Esophagus squamous epithelium (tissue), 5 donors: ENCODE measurements at places on chromosomes 3 and 15.

DNA sequence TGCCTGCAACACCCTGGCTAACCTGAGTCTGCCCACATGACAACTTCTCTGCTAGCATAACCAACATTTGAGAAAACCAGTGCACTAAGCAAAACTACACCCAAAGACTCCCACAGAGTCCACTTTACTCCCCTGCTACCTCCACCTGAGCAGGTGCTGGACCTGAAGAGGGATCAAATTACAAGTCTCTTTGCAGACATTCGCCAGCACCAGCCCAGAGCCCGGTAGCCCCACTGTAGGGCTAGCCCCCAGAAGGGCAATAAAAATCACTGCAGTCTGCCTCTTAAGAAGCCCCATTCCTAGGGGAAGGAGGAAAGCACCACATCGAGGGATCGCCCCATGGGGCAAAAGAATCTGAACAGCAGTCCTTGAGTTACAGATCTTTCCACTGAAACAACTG is 472.2 kb downstream of the GRM7 start:
- DNase-seq = no peak

DNA sequence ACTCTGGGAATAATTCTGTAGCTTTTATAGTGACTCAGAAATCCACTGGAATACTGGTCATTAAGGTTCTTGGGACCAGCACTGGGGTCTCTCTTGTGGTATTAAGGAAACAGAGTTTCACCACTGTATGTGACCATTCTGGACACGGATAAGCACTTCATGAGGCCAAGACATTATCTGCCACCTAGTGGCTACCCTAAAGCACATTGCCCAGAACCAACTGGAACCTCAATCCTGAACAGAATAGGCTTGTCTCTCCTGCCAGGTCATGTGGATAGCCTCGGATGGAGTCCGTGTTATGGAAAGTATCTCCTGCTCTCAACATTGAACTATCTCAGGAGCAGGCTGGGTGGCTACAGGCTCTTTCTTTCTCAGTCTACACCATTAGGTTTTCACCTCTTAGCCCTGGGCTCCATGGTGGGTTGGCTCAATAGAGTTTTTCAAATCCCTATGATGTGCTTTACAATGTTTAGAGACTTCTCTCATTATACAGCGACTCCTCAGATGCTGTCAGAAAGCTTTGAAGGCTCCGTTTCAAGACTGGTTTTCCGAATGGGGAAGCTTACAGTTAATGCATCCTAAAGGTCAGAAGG is 167.6 kb upstream of the ST8SIA2 start:
- DNase-seq = no peak

GRCh38 chr3:42712688-42713372 is 10.2 kb upstream of the HHATL start:
- DNase-seq = no peak

DNA sequence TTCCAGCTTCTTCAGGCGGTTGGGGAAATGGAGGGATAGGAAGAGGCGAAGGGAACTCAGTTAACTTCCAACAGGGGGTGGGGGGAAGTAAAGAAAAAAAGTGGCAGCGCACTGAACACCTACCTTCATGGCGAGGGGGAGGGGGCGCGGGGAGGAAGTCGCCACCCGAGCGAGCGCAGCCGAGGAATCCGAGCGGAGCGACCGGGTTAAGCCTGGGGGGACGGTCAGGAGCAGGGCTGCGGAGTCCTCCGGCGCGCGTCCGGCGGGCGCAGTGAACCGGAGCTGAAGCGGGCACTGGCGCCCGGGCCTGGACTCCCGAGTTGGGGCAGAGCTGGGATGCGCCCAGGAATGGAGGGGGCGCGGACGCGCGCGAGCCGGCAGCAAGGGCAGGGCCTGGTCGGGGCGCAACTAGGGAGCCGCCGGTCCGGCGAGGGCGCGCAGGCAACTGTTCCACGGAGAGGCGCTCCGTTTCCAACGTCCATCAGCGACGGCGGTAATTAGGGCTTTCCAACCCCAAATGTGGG is at the start of gene WNT5A:
Gene WNT5A, minus strand, starts transcription at position 450 of the 524 bp plus-strand sequence. Its CDS starts 321 bp downstream, at position 129.
- no peak for DNase-seq

DNA sequence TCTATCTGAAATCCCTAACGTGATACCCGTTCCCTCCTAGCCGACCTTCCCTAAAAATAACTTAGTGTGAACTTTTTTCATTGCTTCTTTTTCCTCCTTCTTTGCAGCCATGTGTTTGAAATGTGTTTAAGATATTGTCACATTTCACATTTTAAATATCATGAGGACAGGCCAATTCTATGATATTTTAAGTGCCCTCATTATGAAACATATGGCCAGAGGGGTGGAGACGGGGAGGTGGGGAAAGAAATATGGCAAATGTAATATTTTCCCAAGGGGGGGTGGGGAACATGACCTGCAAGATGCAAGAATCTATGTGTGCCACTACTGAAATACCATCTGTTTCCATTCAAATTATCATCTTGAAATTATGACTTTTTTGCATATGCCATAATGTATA is 1039.2 kb downstream of the AGBL1 start:
- no peak for DNase-seq
